ENCODE measurements at places on chromosomes 1 and 21.

GRCh38 chr1:192812420-192813209, 3.8 kb downstream of the RGS2 start:
- no peak for DNase-seq

DNA sequence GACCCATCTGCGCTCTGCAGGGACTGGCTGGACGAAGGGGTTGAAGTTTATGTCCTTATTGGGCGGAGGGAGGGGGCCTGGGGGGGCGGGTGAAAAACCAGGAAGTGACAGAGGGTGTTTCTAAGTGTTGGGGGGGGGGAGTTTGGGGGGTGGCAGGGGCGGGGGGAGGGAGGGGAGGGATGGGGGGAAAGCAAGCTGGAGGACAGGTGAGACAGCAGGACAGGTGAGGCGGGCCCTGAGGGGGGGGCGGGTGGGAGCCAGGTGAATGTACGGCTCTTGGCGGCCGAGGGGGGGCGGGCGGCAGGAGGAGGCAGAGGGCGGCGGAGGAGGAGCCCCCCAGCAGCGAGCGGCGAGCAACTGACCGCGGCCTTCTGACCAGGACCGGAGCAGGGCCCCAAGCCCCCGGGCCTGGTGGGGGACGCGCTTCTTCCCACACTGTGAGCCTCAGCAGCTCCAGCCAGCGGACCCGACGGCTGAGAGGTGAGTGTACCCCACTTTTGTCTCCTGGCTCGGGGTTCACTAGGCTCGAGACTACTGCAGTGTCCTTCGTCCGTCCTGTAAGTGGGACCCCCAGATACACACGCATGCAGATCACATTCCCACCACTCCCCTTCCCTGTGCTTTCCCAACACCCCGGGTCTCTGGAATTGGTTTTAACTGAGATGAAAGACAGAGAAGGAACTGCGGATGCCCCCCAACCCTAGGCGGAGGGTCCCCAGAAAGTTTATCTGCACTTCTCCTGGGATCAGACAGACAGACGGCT, at the start of gene ZBTB7B:
ZBTB7B (plus strand) TSS at position 339 of the 763 bp plus-strand sequence. CDS start 11,859 bp downstream, outside the sequence.
- peak; percentile 32 for DNase-seq

DNA sequence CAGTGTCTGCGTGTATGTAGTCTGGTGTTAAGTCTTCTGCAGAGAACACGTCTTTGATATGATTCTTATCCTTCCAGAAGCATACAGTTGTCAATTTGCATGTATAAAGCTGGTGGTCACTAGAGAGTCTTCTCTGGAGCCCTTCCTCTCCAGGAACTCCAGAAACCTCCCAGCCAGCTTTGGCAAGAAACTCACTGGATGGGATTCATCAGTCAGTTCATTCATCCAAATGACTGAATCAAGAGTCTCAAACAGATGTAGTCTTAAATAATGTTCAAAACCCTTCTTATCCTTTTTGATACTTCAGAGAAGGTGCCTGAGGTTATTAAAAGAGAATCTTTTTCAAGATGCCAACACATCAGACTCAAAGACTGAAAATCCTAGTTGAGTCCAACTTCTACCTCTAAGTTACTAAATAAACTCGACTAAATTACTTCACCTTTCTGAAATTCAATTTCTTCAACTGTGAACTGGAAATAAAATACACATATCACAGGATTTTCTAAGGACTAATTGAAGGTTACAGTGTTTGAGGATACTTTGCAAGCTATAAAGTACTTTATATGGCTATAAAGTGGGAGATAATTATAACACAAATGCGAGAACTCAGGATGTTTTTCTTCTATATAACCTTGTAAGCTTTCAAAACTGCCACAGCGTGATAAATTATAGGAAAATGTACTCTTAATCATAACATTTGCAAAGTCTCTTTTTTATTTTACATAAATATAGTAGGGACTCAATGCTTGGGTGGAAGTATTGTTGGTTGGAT, 252.4 kb downstream of the FGGY start:
- no peak for DNase-seq

DNA sequence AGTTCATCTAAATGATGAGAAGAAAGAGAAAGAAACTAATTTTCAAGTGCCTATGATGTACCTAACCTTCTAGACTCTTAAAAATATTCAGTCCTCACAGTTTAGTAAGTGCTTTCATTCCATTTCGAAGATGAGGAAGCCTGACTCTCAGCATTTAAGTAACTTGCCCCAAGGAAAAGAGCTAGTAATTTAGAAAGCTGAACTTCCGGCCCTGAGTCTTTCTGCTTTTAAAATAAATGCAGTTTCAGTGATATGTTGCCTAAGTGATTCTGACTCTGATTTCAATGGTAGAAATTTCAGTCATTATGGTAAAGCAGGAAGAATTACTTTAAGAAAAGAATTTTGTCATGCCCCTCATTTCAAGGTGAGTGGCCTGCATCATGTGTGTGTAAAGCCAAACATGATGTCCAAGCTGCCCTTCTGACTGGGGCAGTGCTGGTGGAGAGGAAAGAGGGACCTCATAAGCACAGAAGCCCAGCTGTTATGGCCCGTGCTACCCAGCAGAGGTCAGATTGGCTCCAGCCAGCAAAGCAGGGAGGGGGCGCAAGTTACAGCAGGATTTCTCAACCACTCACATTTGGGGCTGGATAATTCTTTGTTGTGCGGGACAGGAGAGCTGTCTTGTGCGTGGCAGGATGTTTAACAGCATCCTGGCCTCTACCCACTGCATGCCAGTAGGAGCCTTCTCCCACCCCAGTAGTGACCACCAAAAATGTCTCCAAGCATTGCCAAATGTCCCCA, 10.7 kb downstream of the ATP1A4 start:
- no peak for DNase-seq

GRCh38 chr1:97412166-97412565, 508.7 kb downstream of the DPYD start:
- DNase-seq: no peak

DNA sequence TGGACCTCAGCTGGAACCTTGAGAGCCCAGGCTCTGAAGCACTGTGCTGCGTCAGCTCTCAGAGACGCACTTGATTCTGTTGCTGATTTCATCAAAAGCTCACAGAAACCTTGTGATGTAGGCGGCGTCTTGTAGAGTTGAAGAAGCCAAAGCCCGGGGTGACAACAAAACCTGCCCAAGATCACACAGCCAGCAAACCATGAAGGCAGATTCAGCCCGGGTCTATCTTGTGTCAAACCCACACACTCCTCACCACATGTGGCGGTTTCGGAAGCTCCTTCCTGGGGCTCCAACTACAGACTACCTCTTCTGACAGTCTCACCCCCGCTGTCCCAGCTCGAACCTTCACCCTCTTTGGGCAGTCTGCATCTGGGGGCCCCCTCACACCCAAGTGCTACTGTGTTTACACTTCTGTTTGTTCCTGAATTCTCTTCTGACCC, 50.4 kb downstream of the TENT5C start:
- no peak for DNase-seq

DNA sequence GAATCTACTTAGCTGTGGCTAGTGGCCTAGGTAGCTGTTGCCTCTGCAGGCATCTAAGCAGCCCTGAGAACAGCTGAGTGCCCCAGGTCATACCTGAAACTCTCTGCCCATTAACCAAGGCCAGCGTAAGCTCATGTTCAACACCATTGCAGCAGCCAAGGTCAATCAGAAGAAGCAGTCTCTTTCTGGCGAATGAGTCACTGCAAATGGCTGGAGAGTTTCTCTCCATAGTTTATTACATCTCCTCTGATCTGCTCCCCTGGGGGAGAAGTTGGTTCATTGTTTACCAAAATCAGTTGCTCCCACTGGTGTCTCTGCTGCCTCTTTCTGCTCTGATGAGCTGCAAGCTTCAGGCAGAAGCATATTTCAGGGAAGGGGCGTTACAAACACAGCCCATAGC, 6.9 kb upstream of the BCL9 start:
- no peak for DNase-seq

DNA sequence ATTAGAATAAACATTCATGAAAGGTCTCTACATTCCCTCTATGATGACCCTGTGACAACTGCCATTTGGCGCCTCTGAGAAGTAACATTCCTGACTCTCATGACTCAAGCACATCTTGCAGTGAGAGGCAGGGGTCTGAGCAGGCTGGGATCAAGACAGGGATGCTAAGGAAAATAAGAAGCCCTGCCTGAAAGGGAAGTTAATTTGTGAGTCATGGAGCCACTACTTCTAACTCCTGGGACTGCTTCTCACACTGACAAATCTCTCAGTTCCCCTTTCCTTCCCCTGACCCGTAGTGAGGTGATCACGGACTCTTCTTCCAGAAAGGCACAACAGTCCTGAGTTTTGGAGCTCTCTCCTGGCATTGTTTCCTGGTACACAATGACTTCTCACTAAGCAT, 231.9 kb downstream of the TNR start:
- DNase-seq: no peak

DNA sequence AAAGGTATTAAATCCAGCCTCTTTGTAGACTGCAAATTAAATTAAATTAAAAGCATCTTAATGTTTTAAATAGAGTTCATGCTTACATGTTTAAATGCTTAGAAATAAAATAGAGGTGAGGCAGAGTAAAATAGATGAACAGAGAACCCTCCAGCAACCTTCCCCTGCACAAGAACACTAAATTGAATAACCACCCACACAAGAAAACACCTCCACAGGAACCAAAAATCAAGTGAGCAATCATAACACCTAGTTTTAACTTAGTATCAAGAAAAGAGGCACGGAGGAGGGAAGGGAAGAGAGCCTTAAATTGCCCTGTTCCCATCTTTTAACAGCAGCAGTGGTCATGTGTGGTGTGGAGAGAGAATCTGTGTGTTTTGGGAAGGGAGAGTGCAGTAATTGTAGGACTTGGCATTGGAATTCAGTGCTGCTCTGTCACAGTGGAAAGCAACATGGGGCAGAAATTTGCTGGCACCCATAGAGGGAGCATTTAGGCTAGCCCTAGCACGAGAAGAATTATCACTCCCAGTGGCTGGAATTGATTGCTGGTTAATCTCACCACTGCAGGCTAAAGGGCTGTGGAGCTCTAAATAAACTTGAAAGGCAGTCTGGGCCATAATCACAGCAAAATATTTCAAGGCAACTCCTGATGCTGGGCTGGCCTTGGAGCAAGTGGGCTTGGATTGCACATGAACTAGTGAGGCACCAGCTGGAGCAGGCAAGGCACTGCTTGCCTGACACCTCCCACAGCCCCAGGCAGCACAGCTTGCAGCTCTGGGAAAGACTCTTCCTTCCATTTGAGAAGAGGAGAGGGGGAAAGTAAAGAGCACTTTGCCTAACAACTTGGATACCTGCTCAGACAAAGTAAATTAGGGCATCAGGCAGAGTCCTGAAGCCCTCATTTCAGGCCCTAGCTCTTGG, 1478.8 kb downstream of the NCAM2 start:
- no peak for DNase-seq

DNA sequence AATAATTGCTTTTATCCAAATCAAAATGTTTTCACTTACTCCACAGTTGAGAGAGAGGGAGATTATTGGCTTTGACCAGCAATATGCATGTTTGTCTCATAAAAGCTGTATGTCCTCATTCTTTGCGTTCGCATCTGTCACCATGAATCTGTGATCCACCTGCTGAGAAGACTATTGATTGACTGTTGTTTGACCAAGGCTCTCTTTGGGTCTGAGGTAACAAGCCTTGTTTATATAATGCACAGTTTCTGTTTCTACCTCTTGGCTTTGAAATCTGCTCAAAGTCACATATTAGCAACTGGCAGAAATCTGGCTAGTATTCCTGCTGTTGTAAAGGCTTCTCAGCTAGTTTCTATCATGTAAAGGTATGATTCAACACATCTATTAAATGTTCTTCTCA, 157.0 kb downstream of the LYPLAL1 start:
- no peak for DNase-seq

DNA sequence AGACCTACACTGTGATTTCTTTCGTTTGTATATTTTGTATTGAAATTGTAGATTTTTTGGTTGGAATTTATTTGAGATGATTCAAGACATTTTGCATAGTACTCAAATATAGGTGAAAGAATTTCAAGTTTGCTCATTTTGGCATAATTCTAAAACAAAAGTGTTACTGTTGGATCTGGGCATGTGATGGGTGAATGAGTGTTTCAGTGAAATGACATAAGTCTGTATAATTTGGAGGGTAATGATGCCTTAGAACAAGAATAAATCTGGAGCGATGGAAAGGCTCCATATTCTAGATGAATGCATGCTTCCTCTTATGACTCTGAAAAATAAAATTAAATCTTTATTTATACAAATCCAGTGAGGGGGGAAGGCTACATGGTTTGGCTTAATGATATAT, 41.0 kb downstream of the NFIA start:
- no peak for DNase-seq

GRCh38 chr1:247367786-247368422, 36.2 kb upstream of the ZNF496 start:
- DNase-seq: no peak

DNA sequence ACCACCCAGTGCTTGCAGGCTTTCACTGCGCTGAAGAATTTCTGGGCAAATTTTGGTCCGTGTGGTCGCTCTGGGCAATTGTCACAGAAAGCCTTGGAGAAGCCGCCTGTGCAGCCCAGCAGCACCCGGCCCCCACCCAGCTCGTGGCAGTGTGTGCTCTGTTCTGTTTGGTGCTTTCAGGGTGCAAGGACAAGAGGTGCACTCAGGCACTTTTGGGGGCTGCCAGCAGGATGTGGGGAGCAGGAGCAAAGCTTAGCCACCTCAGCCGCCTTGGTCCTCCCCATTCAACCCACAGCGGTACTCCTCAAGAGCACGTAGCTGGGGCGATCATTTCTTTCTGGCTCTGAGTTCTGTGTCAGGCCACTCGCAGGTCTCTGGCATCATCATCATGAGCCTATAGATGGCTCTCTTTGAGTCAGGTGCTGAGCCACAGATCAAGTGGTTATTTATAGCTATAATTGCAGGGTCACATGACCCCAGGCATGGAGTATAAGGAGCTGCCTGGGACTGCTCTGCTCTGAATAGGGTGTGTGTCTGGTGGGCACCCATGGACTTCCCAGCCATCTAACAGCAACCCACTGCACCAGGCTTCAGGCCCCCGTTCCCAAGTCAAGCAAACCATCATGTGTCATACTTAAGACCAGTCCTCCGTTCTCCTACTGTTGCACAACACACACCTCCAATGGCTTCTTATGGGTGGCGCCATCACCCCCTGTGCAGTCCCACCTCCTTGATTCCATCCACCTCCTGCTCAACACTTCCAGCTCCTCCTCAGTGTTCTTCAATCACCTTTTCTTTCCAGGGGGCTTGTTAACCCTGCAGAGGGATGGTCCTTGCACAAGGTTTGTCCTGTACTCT, 18.1 kb upstream of the TENT5C start:
- no peak for DNase-seq

DNA sequence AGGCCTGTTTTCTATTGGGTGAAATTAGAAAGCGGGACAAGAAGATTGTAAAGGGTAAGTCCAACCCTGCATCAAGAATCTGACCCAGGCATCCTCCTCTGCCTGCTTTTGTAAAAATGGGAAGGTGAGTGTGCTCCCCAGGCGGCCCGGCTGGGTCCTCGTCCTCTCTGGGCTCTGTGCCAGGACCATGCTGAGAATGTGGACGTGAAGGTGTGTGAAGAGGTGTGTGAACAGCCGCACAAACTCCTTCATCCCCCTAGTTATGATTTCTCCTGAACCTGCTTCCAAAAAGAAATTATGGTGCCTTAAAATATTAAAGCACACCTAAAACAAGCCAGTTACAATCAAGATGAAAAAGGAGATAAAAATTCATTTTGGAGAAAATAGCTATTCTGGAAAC, 185.7 kb downstream of the IGSF21 start:
- DNase-seq: no peak

- no peak for DNase-seq
Measured at GRCh38 chr1:227396539-227397353, 78.5 kb upstream of the CDC42BPA start.

- no peak for DNase-seq
Measured at GRCh38 chr1:153541641-153542590, 1.2 kb upstream of the S100A5 start.

Data from Caki2 (cell line).